ENCODE measurements at places on chromosomes 6 and 20. TPM values are rescaled to one million over a fixed set of nuclear protein-coding genes. Genes with fewer than 3 reads are reported as not detected.

DNA sequence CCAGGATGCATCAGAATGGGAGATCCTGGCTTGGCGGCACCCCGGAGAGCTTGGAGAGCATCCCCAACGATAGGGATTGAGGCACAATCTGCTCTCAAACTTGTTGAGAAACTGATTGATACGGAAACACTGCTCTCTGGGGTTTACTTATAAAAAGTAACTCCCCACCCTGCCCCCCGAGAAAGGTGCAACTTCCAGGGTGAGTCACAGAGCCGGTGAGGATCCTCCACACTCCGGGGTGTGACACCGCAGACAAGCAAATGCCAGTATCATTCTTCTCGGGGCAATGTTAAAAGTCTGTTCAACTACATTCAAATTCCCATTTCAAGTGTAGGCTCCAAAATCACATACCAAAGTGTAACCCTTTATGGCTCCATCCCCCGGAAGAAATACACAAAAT is 84.4 kb upstream of the MLN start:
- no peaks in the 10 kb centered on the region for H3K36me3 ChIP-seq
- DNase-seq = no peak
- no peak overlapping the region for H3K27ac ChIP-seq
- no peaks in the 10 kb centered on the region for H3K4me1 ChIP-seq
- no peak overlapping the region for H3K4me3 ChIP-seq
- no peaks in the 10 kb centered on the region for H3K27me3 ChIP-seq

DNA sequence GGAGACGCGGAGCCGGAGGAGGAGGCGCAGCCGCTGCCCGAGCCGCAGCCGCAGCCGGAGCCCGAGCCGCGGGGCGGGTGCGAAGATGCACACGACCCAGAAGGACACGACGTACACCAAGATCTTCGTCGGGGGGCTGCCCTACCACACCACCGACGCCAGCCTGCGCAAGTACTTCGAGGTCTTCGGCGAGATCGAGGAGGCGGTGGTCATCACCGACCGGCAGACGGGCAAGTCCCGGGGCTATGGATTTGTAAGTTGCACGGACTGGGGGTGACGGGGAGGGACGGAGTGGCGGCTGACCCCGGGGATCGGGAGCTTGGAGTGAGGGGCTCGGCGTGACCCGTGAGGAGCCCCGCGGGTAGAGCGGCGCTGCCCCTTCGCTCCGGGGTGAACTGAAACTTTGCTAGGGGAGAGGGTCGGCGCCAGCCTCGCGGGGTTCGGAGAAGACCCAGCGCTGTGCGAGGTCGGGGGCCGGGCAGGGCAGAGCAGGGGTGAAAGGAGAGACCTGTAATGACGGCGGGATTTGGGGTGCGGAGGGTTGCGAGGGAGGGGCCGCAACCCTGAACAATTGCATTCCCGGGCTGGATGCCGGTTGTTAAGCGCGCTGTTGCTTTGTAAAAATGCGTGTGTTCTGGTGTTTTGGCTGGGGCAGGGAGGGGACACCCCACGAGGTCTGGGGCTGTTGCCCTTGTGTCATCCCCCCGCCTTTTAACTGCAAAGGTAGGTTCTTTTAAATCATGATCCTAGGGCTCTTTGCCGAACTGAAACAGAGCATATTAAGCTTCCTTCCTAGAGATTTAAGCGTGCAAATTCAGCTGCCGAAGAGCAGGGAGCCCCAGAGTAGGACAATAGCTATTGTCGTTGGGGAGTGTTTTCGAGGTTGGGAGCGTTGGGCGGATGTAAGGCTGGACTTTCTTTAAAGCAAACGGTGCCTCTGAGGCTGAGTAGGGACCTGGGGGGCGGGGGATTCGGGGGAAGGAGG is 628 bp downstream of the RBM24 start:
- no peaks in the 10 kb centered on the region for H3K27me3 ChIP-seq
- H3K4me3 ChIP-seq = no peak overlapping the region
- no peaks in the 10 kb centered on the region for H3K36me3 ChIP-seq

GRCh38 chr6:21987501-21987957 is 309.3 kb downstream of the PRL start:
- no peaks in the 10 kb centered on the region for H3K36me3 ChIP-seq
- no peak overlapping the region for H3K27ac ChIP-seq
- no peak for DNase-seq
- no peaks in the 10 kb centered on the region for H3K27me3 ChIP-seq
- H3K4me3 ChIP-seq = no peak overlapping the region
- no peaks in the 10 kb centered on the region for H3K4me1 ChIP-seq

- DNase-seq = no peak
- H3K4me3 ChIP-seq = no peak overlapping the region
- no peaks in the 10 kb centered on the region for H3K27me3 ChIP-seq
- no peak overlapping the region for H3K27ac ChIP-seq
- H3K36me3 ChIP-seq = peaks cover 76% of the 10 kb centered on the region
Observed at GRCh38 chr6:106555767-106556166, 73.5 kb downstream of the RTN4IP1 start.

DNA sequence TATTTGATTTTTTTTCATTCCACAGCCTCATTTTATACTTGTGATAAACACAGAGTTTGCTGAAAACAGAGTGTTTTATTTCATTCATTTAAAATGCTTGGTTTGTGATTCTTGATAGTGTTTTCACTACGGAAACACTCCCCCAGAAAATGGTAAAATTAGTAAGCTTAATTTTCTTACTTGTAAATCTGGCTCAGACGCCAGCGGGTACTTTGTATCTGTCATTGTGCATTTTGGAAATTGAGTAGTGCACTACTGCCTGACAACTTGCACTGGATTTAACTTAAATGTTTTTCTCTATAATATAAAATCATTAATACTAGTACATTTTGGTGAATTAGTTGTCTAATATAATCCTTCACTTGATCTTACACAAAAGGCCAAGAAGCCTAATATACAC is 37.0 kb upstream of the HINT3 start:
- peak overlapping the region; percentile 62 for H3K27ac ChIP-seq
- H3K4me1 ChIP-seq = peaks cover 46% of the 10 kb centered on the region
- H3K4me3 ChIP-seq = no peak overlapping the region

GRCh38 chr6:45132059-45132458 is 196.1 kb upstream of the RUNX2 start:
- H3K4me3 ChIP-seq = no peak overlapping the region
- H3K36me3 ChIP-seq = no peaks in the 10 kb centered on the region
- no peaks in the 10 kb centered on the region for H3K27me3 ChIP-seq
- no peaks in the 10 kb centered on the region for H3K4me1 ChIP-seq
- DNase-seq = no peak

GRCh38 chr6:54770328-54770727 is 76.2 kb upstream of the FAM83B start:
- no peak overlapping the region for H3K4me3 ChIP-seq
- no peaks in the 10 kb centered on the region for H3K27me3 ChIP-seq
- H3K4me1 ChIP-seq = no peaks in the 10 kb centered on the region
- no peak for DNase-seq
- H3K27ac ChIP-seq = no peak overlapping the region

GRCh38 chr6:95288251-95288650 is 289.1 kb upstream of the MANEA start:
- peaks cover 44% of the 10 kb centered on the region for H3K4me1 ChIP-seq
- H3K36me3 ChIP-seq = no peaks in the 10 kb centered on the region

GRCh38 chr6:7243179-7243981 is 69.6 kb downstream of the SSR1 start:
- peak; percentile 89 for DNase-seq
- peaks cover 27% of the 10 kb centered on the region for H3K4me1 ChIP-seq
- H3K27me3 ChIP-seq = no peaks in the 10 kb centered on the region
- no peaks in the 10 kb centered on the region for H3K36me3 ChIP-seq
- H3K4me3 ChIP-seq = no peak overlapping the region

The FAM120B gene
- 32.1 TPM for total RNA-seq

The OLIG3 gene
- total RNA-seq = not detected

Measured in Karpas-422 (cell line).